ENCODE measurements at places on chromosomes 4 and X.

- DNase-seq, result no peak
Measured at GRCh38 chr4:20248155-20248558, 3.5 kb upstream of the SLIT2 start.

- no peak for DNase-seq
Measured at GRCh38 chr4:142631836-142632235, 214.3 kb downstream of the INPP4B start.

DNA sequence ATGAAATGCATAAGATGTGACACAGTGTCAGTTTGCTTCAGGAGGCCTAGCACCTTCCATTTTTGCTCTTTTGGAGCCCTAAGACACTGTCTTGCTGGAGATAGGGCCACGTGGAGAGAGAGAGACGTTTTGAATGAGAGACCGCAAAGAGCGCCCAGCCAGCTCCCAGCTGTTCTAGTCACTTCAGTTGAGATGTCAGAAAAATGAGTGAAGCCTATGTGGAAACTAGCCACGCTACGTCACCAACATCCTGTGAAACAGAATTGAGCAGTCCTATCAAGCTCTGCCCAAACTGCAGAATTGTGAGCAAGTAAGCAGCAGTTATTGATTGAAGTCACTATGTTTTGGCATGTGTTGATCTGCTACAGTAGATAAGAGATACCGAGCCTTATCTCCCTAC, 13.1 kb downstream of the GPR82 start:
- DNase-seq, result no peak

DNA sequence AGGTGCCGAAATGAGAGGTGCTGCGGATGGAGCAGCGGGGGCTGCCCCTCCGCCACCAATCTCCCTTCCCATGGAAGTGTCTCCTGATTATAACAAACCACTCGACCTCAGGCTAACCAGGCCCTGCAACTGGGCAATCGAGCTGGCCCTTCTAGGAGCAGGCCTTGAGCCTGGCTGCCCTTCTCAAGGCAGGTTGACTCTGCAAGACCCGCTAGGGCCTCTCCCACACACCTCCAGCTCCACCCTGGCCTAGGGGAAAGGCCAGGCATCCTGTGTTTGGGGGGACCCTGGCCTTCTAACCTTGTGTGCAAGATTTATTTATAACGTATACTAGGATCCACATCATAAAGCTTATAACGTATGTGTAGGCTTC, 3.7 kb upstream of the BCOR start:
- DNase-seq, result no peak

- no peak for DNase-seq
Measured at GRCh38 chrX:47047989-47048388, 30.3 kb upstream of the RGN start.

GRCh38 chrX:129577473-129577872, 37.4 kb downstream of the OCRL start:
- DNase-seq, result no peak

GRCh38 chrX:20355187-20355586, 88.5 kb upstream of the RPS6KA3 start:
- DNase-seq, result no peak

DNA sequence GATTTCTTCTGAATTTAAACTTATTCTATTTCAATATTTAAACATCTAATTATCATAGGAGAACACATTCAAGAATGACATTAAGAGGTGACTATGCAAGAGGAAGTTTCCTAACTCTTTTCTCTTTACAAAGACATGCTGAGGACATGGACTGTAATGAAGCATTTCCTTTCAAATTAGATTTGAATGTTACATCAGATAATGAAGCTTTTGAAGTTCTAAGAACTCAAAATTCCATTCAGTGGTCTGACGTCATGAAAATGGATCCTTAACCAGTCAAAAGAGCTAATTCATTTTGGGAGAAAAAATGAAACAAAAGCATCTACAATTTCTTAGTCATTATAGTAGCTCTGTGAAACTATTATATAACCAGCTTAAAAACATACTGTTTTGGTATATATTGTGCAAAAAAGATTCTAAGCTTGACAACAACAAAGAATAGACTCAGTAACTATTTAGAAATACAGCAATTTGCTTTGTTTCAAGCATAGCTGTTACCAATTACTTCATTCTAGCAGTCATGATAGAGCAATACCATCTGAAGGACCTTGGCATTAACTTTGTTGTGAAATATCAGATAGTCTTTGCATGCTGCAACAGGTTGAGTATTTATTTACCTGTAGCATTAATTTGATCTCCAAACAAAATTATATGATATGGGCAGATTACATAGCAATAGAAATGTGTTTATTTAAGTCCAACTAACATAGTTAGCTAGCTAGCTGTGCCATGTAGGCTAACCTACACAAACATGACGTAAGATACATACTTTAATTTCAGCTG, 13.7 kb upstream of the DTHD1 start:
- DNase-seq, result no peak

GRCh38 chr4:142331132-142331531, 515.0 kb downstream of the INPP4B start:
- no peak for DNase-seq

DNA sequence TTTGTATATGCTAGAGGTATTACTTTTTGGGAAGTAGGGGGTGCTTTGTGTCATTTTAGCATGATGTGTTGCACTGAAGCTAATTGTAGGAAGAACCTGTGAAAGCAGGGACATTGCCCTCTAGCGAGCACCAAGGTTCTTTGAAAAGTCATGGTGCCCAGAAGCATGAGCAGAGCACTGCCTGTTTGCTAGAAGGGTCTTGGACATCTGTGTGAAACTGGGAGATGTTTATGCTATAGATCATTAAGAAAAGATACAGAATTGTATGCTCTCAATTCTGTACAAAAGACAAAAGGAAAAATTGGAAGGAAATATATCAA, 14.7 kb downstream of the GRPR start:
- DNase-seq, result no peak

DNA sequence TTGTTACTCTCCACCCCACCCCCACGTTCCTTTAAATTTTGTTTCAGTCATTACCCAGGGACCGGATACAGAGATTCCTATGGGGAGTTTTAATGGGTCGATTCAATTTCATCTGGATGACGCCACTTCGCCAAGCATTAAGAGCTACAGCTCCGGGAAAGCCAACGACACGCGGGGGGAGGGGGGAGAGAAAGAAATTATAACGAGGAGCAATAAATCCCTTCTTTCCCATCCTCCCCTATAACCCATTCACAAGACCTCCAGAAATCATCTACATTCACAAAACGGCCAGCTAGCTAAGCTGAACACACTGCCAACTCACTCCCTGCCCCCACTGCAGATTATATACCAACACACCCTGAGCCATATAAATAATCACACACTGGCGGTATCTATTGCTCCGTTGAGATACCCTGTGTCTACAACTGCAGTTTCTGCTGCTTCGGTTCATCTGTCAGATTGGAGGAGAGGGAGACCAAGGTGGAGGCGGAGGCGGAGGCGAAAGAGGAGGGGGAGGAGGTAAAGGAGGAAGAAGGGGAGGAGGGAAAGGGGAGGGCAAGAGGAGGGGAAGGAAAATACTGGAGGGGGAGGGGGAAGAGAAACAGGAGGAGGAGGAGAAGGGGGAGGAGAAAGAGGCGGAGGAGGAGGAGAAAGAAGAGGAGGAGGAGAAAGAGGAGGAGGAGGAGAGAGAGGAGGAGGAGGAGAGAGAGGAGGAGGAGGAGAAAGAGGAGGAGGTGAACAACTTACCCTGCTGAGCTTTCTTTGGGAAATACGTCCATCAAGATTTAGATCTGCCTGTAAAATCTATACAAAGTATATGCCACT, 113.9 kb upstream of the VAMP7 start:
- no peak for DNase-seq

GRCh38 chrX:65697915-65698796, 30.7 kb downstream of the MSN start:
- DNase-seq, result peak; percentile 28

- no peak for DNase-seq
Measured at GRCh38 chr4:121686255-121686654, 10.5 kb downstream of the ANXA5 start.

- DNase-seq, result no peak
Measured at GRCh38 chrX:28581522-28581921, 5.7 kb upstream of the IL1RAPL1 start.

- no peak for DNase-seq
Measured at GRCh38 chr4:146346276-146346675, 131.9 kb downstream of the REELD1 start.

DNA sequence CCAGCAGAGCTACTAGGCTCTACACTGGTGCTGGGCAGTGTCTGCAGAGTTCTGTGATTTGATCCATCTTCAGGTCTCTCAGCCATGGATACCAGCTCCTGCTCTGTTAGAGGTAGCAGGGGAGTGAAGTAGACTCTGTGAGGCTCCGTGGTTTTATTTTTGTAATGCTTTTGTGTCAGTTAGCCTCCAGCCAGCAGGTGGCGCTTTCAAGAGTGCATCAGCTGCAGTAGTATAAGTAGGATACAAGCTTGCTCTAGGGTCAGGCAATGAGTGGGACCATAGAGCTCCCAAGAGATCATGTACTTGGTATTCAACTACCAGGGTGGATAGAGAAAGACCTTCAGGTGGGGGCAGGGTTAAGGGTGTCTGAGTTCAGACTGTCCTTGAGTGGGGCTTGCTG, 362.5 kb upstream of the TRAM1L1 start:
- DNase-seq, result no peak

DNA sequence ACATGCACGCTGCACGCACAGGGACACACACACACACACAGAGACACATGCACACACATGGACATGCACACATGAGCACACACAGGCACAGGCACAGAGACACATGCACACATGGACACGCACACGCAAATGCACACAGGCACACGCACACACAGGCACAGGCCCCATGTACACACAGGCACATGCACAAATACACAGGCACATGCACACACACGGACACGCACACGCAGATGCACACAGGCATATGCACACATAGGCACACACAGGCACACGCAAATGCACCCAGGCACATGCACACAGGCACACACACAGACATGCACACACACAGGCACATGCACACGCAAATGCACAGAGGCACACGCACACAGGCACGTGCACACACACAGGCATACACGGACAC, 30.3 kb upstream of the HTRA3 start:
- DNase-seq, result no peak

- no peak for DNase-seq
Measured at GRCh38 chr4:152374153-152374552, 161.7 kb downstream of the FBXW7 start.
